ENCODE measurements at places on chromosomes 6 and 20. TPM values are rescaled to one million over a fixed set of nuclear protein-coding genes. Genes with fewer than 3 reads are reported as not detected.

- no peak for DNase-seq
These were observed 198.2 kb downstream of the GMPR start for GRCh38 chr6:16436550-16436949.

DNA sequence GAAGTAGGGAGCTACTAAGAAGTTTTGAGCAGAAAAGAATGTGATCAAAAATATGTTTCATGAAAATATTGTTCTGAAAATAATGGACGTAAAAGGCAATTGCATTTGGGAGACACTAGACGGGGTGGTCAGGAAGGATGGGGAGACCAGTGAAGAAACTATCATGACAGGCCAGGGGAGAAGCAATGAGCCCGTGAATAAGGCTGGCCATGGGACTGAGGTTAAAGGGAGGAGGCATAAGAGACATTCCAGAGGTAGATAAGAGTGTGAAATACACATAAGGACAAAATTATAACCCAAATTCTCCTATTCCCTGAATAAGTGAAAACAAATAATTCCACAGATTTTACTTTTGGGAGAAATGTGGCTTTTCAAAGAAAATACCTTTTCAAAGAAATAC is 51.7 kb downstream of the MARCKS start:
- DNase-seq = no peak

Gene POU3F2
- total RNA-seq = 0.93 TPM

Gene RARS2
- total RNA-seq = 26.9 TPM

- DNase-seq = no peak
These were observed 5.0 kb upstream of the INSM1 start for GRCh38 chr20:20362774-20363433.

Gene KIF6
- 0.26 TPM for total RNA-seq

DNA sequence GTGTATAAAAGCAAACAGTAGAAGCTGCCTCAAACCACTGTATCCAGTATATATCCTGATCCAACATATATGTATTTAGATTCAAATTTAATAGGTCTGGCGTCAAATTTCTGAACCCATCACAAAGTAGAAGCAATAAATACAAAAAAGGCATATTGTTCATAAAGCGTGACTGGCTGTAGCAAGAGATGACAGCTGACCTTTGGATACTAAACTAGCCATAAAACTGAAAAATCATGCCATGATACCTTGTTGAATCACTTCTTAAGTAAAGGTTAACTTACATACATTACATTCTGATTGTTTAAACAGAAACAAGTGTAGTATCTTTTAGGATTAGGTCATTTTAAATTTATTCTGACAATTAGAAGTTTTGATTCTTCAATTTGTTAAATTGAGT is 372.0 kb upstream of the FLRT3 start:
- DNase-seq = no peak

DNA sequence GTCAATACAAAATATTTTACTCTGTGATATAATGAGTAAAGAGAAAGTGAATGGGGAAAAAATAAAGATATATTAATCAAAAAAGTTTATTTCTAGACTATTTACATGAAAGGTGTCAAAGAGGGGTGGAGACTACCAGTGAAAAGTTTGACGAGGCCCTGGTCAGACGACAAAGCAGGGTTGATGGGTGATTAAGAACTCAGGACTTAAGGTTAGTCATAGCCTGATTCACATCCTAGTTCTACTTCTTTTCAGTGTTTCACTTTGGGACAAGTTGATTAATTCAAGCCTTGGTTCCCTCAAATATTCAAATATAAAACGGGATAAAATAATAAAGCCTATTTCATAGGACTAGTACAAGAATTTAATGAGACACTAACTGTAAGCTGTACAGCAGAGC is 178.2 kb upstream of the HS3ST5 start:
- no peak for DNase-seq

- DNase-seq = no peak
These were observed 86.9 kb downstream of the C6orf118 start for GRCh38 chr6:165222315-165223025.

Gene TRDN
- total RNA-seq = 0.17 TPM

DNA sequence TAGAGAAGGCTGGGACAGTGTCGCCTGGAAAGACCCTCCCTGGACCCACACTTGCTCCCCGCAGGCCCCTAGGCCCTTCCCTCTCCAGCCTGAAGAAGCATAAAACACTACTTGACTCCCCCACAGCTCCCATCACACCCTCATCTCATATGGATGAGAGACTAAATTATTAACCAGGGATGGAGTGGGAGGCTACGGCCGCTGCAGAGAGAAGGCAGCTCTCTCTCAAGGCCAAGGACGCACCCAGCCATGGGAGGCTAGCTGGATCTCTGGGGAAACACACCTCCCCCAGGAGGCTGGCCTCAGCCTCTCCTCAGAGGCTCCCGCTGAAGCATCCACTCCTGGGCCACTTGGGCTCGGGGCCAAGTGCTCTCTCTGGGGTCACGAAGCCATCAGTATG is 102.5 kb downstream of the GRM4 start:
- no peak for DNase-seq

DNA sequence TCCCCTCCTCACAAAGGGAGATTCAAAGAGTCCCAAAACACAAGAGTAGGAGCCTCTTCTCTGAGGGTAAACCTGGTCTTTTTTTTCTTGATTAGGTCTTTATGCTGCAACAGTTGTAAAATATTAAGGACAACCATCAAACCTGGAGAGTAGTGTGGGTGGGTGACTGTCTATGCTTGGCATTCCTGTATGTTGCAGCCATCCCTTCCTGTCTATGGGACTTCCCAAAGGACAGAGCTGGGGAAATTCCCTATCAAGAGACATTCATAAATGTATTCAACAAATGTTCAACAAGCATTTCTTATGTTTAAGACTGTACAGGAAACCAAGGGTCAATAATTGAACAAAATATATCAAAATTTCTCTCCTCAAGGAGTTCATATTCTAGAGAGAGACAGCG is 5.5 kb downstream of the BTN2A2 start:
- peak; percentile 33 for DNase-seq

DNA sequence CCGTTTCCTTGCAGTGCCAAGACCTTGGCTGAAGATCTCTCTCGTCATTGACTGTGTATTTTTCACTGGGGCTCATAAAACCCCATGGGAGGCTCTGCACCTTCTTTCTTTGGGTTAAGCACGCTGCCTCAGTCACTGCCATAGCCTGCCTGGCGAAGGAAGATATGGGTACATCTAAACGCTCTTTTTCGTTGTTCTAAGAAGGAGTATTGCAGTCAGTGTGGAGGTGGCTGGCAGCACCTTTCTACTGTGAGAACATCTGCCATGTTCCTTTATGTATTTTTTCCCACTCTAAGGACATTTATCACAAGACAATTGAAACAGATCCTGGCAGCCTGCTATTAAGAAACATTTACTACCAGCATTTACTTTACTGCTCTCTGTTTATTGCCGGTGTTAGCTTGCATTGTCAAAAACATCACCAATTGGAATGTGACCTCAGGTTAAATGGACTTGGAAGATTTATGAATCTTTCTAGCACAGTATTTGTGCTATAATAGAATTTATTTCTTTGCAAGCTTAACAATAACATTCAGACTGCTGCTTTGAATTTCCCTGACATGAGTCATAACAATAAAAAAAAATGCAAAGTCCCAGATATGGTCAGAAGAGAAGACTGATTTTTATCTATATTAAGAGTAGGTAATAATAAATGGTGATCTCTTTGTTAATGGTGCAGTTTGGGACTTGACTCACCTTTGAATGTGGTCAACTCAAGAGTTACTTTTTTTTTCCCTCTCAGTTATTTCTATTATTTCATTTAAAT is 62.2 kb upstream of the CLDN20 start:
- DNase-seq = peak; percentile 95

DNA sequence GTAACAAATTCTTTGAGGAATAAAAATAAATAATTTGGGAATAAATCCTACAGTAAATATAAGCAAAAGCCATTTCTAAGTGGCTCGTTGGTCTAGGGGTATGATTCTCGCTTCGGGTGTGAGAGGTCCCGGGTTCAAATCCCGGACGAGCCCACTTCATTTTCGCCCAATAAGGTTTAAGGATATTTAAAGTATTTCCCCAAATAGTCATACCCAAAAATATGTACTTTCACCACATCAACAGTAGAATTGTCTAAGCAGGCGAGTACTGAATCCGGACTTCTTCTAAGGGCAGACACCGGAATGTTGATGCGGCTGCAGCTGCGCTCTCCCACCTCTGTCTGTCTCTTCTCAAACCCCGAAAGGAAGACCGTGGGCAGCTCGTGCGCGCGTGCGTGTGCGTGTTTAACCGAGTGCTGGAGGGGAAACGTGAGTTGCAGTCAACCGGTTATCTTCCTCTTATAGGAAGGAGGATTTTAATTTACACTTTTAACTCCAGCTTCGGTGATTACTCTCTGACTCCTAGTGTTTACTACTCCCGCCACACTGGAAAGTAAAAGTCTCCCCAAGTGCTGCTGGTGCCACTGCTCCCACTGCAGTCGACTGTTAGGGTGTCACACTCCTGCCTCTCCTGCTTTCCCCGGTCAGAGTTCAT is 155.7 kb upstream of the PRSS16 start:
- DNase-seq = peak; percentile 94

- DNase-seq = no peak
These were observed 1.8 kb downstream of the SNRPB start for GRCh38 chr20:2468581-2469407.

DNA sequence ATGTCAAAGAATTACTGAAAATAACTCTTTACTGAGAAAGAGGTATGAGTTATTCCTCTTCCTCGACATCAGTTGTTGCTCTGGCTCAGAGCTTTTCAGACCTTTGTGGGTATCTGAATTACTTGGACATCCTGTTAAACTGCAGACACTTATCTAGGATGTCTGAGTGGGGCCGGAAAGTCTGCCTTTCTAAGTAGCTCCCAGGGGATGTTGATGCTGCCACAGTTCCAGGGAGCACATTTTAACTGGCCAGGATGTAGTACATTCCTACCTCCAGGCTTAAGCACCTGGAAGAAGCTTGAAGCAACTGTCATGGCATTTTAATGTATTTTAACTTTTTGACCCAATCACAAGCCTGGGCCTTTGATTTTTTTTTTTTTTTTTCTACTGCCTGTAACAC is 265.8 kb upstream of the PLCB4 start:
- DNase-seq = peak; percentile 5

DNA sequence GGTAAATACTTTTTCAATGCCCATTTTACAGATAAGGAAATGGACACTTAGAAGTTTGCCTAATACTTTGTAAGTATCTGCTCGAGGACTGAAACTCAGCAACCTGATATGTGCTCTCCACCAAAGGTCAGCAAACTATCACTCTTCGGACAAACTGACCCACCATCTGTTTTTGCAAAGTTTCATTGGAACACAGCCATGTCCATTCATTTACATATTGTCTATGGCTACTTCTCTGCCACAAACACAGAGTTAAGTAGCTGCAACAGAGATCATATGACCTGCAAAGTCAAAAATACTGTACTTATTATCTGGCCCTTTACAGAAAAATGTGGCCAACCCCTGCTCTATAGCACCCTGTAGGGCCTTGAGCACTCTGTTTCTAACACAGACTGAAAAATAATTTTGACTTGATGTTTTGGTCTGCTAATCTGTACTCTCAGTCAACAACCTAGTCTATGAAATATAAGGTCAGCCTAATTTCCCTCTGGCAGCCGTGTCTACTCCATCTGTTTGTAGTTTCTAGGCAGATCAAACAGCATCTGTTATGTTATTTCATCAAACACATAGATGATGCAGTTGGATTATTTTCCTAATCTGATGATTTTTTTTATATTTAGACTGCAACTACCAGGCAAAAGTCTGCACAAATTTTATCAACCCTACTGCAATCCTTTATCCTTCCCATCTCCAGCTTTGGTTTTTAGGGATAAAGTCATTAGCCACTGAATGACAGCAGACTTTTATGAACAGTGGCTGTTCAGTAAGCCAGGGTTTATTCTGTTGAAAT is 41.4 kb upstream of the BEND6 start:
- no peak for DNase-seq

Gene NR2E1
- total RNA-seq = 0.05 TPM

DNA sequence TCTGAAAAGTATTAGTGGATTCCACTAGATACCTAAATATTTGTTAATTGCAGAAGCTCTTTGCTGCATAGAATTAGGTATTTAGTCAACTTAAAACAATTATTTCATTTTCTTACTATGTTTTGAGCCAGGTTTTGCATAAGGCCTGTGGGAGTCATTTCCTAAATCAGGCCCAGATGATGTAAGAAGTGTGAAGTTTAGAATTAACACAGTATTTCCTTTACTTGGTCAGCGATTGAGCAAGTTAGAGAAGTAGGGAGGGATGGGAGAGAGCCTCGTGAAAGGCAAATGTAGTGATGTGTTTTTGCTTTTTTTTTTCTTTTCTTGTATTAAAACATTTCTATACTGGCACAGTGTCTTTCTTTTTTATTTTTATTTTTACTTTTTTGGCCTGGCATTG is 711.1 kb downstream of the HDGFL1 start:
- no peak for DNase-seq

DNA sequence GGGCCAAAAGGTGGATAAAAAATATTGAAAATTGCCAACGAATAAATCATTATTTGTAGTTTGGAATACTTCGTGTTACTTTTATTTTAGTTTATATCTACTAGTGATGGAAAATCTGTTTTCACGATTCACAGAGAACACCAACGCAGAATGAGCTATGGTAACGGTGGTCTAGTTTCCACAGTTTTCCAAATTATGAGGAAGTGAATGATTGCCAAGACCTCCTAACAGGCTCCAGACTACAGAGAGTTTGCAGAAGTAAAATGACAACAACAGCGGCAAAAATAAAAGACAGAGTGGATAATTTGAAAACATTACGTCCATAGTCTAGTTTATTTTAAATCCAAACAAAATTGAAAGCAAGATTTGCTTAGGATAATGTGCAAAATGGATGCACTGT is 57.0 kb upstream of the AIG1 start:
- no peak for DNase-seq

DNA sequence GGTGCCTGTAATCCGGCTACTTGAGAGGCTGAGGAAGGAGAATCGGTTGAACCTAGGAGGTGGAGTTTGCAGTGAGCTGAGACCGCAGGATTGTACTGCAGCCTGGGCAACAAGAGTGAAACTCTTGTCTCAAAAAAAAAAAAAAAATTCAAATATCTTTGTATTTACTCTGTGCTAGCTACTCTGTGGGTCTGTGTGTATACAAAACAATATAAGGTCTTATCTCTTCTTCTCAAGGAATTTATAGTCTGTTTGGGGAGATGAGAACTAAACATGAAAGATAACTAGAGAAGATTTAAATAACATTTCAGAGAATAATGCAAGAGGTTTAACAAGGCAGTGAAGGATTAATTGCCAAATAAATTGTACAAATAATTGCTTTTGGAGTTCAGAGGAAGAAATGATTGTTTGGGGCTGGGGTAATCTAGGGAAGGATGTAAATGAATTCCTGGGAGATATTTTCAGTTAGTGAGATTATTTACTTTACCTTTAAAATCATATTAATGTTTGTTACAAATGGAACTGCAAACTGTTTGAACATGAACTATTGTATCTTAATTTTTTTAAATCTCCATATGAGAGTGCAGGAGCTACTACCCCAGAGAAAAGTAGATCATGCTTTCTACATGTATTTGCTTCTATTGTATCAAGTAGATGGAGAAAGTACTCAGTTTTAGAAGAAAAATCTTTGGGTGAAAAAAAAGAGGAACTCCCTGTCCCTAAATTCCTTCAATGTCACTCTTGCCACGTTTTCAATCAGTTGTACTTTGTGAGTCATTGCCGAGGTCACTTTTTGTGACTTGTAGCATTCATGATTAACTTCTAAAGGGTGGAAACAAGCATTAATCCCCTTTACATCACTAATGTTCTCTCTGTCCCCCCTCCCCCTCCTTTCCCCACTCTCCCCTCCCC is 39.0 kb downstream of the NCOA3 start:
- peak; percentile 34 for DNase-seq

Gene BHLHE23
- total RNA-seq = not detected

Gene SYNJ2
- 34.0 TPM for total RNA-seq

All from A172 (cell line).